AG09309 (cell line): ENCODE measurements at places on chromosomes 11 and 22.

DNA sequence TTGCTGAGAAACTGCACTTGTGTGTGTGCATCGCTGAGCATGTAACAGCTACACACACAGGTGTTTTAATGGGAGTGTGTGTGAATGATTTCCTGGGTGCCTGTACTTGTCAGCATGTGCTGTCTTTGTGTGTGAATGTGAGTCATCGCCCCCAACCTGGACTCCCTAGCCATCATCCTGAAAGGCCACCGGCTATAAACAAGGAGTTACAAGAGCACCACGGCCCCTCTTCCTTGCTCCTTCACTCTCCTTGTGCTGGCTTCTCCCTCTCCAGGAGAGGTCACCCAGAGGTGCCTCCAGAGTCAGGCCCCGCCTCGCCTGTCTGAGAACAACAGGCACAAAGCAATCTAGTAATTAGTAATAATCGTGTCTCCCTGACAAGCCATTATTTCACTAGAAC is 419.2 kb downstream of the BUD13 start:
- DNase-seq: no peak

GRCh38 chr11:32451808-32452207 is 16.5 kb upstream of the WT1 start:
- DNase-seq: no peak

DNA sequence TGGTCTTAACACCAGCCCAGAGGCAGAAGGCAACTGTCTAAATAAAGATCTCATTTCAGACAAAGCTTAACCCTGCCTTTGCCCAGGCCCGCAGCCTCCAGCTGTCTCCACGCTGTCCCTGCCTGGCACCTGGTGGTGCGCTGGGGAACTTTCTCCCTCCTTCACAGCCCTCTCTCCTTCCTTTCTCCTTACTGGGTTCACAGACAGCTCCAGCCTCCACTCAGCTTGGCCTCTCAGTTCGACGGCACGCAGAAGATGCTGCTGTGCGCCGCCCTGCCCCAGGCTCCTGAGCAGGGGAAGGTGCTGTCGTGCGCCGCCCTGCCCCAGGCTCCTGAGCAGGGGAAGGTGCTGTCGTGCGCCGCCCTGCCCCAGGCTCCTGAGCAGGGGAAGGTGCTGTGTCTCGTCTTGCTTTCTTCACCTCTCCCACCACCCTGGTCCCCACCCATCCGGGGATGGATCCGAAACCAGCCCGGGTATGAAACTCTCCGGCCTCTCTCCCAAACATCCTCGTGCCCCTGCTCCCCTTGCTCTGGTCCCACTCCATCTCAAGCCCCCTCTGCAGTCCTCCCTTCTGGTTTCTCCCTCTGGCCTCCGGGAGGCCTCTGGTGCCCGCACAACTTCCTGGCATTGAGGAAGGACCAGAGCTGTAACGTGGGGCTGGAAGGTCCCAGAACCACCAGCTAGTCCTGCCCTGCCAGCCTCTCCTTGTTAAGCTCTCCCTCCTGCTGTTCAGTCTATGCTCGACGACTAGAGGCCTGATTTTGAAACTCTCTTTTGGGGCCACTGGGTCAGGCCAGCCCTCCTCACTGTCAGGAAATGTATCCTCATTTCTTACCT is 22.9 kb upstream of the JAM3 start:
- DNase-seq: no peak

- DNase-seq: no peak
Measured at GRCh38 chr22:35172442-35172841, 84.9 kb upstream of the HMGXB4 start.

- DNase-seq: no peak
Measured at GRCh38 chr22:47162865-47163264, 400.4 kb downstream of the TBC1D22A start.

- DNase-seq: no peak
Measured at GRCh38 chr11:69823641-69824265, 4.5 kb upstream of the FGF3 start.

GRCh38 chr11:35725885-35726284 is 63.3 kb downstream of the TRIM44 start:
- DNase-seq: no peak
